Renal cortical epithelial cell (primary cell): ENCODE measurements at places on chromosomes 12 and 14.

GRCh38 chr14:67814821-67815220, 1.6 kb downstream of the ZFYVE26 start:
- no peak for DNase-seq

GRCh38 chr12:1170411-1170810, 179.4 kb downstream of the ERC1 start:
- no peak for DNase-seq

DNA sequence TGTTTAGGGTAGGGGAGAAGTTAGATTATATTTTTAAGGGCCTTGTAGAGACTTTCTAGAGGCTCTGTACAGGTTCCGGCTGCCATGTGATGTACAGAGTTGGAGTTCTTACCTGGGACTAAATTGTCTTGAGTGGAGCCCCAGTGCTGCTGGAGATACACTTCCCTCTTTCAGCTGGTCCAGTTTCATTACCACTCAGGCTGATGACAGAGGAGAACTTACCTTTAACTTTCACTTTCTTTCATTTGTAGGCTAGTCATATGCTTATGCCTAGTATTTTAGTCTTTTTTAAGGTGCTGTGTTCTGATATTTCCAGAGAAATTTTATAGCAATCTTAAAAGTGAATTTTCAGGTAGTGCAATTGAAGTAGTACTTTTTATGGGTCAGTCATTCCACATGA, 117.3 kb downstream of the ERC1 start:
- no peak for DNase-seq

GRCh38 chr14:37622231-37622923, 26.9 kb downstream of the TTC6 start:
- no peak for DNase-seq

DNA sequence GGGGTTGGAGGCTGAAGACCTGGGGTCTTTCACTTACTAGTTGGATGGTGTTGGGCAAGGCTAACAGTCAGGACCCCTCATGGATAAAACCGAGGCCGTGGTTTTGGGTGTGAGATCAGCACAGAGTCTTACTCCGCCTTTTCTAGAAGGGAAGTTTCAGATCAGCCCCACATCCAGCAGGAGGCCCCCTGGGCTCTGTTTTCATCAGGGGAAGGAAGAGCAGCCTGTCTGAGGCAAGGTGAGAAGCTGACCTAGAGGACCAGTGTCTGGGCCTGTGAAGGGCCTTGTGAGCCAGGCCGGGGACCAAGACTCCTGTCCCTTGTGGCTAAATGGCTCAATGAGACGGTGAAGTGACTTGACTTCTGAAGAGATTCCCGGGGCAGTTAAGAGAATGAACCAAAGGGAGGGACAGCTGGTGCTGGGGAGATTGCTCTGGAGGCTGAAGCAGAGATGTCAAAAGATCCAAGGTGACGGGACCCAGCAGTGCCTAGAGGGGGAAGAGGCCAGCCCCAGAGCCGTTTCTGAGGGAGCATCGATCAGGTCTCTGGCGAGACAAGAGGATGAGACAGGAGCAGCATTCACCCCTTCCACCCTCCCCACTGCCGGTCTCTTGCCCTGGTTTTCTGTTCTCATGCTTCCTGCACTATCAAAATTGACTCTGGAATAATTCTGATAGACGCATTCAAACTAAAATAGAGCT, 40.1 kb upstream of the TSPAN9 start:
- DNase-seq, result no peak

- no peak for DNase-seq
Measured at GRCh38 chr14:45177076-45177475, 41.3 kb downstream of the FANCM start.

GRCh38 chr12:97983796-97984195, 521.2 kb downstream of the RMST start:
- no peak for DNase-seq

GRCh38 chr12:132030367-132031038, 80.8 kb downstream of the EP400 start:
- DNase-seq, result no peak

GRCh38 chr12:62268956-62269355, 8.8 kb downstream of the USP15 start:
- peak; percentile 41 for DNase-seq

DNA sequence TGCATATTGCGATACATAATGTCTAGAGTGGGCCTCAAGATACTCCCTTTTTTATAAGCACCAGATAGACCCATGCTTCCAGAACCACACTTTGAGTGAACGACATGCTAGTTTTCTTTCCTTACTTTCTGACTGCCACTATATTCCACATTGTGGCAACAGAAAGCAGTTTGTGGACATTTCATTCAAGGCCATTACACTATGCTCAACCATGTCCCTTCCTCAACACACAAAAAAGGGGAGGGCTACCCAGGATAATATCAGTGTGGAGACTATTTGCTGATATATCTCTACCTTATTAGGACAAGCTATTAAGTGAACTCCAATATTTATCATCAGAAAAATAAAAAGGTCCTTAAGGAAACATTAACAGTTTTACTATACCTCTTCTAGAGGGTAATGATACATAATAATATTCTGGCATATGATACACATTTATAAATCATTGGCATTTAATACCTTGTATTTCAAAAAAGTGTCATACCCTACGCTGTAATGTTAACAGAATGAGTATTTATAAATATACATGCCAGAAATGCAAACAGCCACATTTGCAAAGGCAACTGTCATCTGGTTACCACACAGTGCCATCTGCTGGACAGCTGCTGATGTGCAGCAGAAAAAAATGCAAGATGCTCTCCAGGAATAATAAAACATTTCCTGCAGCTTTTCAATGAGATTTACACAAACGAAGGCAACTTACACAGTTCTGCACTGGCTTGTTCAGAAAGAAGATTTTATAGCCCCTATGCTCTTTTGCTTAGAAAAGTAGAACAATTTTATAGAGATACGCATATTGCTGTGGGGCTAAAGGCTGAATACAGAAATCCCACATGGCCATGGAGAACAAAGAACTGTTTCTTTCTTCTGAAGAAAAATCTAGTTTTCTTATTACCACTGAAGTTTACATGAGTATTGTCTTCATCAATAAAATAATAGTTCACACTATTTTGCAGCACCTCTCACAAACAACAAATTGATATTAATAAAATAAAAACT, 182.2 kb upstream of the GRIP1 start:
- peak; percentile 53 for DNase-seq

DNA sequence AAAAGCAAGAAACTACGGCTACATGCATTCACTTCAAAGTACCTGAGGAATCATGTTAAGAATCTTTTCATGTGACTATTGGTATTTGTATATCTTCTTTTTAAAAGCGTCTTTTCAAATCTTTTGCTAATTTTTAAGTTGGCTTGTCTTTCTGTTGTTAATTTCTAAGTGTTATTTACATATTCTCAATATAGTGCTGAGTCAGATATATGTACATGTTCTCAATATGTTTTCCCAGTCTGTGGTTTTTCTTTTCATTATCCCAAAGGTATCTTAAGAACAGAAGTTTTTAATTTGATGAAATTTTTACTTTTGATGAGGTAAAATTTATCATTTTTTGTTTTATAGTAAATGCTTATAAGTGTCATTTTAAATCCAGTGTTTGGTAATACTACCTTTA, 24.0 kb downstream of the DCP1B start:
- no peak for DNase-seq

DNA sequence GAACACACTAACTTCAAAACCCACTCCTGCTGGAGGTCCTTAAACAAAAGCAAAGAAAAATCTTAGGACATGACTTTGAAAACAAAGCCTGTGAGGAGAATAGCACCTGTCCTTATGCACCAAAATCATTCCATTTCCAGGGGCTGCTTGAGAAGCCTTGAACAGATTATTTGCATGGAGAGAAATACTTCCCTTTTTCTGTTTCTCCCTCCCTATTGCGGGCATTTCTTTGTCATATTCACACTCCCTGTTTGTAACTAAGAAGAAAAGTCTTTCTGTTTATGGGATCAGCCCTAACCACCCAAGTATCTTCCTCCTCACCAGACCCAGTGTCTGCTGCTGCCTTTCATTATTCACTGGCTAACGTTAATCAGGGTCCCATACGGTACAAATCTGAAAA, 218.8 kb downstream of the DPF3 start:
- no peak for DNase-seq

DNA sequence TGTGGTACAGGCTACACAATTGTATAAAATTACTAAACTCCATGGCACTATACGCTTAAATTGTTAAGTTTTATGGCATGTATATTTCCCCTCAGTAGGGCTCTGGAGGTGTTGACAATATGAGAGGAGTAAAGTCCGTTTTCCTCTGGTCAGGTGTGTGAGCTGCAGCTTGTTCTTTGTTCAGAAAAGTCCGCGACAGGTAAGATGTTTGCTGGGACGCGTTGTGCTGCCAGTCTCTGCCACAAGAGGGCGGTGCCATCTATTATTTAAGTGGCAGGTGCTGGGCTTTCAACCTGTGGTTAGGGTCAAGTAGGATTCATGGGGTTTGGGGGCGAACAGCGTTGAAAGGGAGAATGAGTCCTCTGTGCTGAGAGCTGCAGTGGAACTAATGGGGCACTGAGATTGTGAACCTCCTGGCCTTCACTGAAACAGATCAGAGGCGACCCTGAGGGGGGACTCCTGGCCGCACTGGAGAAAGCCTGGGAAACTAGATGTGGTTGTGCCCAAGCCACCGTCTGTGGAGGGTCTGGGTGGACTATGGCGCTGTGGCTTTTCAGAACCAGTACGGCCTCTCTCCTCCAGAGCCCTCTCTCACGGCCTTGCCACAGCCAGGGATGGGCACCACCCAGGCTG, 179.0 kb downstream of the SLC15A4 start:
- DNase-seq, result no peak

DNA sequence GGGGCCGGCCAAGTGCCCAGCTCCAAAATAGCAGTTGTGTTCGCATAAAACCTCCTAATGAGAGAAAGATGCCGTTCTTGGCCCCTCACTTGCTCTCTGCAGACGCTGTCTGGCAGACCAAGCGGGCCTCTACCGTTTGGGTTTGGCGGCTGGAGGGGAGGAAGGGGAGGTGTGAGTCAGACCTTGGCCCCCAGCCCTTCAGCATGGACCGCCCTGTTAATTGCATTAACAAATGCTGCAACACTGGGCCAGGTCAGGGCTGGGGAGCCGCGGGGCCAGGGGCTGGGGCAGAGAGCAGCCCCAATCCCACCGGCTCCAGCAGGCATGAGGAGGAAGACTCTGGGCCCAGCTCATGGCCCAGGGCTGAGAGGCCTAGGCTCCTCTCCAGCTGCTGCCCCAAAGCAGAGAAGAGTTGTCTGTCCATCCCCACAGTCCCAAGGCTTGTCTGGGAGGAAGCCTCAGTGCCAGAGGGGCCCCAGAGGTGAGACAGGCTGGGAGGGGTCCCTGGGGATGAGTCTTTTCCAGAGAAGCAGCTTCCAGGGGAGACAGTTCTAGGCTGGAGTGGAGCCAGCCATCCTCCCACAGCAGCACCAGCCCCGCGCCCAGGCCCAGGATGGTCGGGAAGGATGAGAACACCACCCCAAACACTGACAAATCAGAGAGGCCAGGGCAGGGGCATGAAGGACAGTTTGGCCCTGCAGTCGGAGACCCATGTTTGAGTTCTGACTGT, 16.9 kb downstream of the LTBP2 start:
- no peak for DNase-seq

DNA sequence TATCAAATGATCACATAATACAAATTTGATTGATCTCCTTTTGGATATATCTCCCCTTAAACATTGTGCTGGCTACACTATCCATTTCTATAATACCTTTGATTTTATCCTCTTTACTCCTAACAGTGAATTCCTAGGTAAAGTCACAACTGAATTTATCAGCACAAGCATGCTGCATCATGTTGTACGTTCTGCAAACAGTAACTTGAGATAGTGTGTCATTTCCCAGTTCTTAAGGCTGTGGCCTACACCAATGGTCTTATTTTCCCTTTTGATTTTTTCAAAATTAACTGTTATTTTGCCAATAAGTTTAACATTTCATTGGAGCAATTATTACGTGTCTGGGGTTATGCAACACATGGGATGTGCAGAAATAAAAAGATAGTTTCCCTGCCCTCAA, 24.8 kb downstream of the PRKCH start:
- DNase-seq, result no peak

DNA sequence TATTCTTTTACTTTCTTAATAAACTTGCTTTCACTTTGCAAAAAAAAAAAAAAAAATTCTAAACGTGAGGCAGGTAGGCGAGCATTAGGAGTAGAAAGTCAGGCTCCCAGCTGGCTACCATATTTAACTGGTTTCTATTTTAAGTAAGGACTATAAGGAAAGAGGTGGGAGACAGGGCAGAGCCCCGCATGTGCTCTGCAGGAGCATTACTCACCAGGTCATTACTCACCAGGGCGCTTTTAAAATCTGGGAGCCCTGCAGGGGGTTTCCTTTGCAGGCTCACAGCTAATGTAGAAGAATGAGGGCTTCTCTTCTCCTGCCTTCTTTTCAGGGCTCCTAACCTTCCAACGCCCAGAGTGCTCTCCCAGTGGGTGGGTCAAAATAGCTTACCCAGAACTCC, 14.0 kb upstream of the DPF3 start:
- DNase-seq, result peak; percentile 75

DNA sequence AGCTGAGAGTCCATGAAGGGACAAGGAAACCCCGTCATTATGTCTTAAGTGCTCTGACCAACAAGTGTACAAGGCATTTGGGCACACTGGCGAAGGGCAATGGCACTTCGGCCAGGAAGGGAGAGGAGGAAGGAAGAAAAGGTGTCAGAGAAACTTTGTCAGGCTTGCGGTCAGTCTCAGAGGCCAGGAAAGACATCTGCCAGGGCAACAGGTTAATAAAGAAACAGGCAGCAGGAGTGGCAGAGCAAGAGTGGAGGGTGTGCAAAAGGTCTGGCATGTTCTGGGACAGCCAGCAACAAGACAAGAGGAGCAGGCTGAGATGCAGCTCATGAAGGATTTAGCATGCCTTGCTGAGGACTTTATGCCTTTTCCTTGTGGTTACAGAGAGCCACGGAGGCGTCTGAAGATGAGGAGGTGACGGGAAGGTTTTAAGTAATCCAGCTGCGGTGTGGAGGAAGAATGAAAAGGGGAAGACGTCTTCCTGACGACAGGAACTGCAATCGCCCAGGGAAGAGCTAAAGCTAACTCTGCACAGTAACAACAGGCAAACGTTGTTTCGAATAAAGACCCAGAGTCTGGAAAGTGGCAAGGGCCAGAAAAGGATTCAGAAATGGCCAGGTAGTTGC, 13.1 kb downstream of the APPL2 start:
- DNase-seq, result no peak

DNA sequence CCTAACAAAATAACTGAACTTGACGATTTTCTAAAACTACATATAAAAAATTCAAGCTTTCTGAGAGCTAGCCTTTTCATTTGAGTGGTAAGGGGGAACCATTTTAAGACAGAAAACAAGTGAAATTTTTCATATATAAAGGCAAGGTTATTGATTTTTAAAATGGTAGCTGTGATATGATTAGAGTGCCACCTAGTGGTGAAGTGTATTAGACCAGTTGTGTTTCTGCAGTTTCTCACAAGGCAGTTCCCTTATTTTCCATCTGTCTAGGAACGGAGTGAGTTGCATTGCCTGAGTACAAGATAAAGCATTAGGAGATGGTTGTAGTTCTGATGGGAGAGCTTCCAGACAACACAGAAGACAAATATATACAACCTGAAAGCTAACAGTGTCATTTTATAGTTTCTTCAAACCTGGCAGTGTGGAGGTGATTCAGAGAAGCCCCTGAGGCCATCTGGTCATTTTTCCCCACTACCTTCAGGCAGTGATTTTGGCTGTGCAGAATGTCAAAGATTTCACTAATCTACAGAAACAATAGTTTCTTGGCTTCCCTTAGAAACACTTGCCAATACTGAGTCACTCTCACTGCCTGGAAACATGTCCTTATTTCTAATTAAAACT, 180.8 kb downstream of the C12orf50 start:
- peak; percentile 77 for DNase-seq

- no peak for DNase-seq
Measured at GRCh38 chr12:111349101-111349747, 19.7 kb downstream of the PHETA1 start.
